RWPE1 (cell line): ENCODE measurements at places on chromosomes 4 and X.

DNA sequence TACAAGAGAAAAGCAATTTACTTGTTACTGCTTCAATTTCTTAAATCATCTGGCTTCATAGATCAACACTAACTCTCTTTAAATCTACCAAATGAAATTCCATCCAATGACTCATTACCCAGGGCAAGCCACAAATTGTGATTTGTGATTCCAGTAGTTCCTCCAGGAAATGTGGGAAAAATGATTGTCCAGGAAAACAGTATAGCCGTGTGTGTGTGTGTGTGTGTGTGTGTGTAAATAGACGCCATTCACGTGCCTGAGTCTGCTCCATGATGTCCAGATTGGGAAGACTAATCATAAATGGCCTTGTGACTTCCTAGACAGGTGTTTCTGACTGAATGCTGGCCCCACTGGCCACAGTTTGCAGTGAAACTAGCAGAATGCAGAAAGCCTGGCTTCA is 121.3 kb downstream of the HS6ST2 start:
- DNase-seq: peak; percentile 26

GRCh38 chrX:97685753-97686152 is 802.0 kb downstream of the RPA4 start:
- peak; percentile 20 for DNase-seq

GRCh38 chrX:6052111-6052745 is 176.4 kb downstream of the NLGN4X start:
- DNase-seq: no peak

GRCh38 chr4:87982036-87982435 is 6.5 kb downstream of the SPP1 start:
- no peak for DNase-seq

- no peak for DNase-seq
These were observed 335.0 kb upstream of the TENM3 start for GRCh38 chr4:181908168-181908567.

GRCh38 chr4:154807042-154807630 is 26.1 kb downstream of the RBM46 start:
- DNase-seq: peak; percentile 16

DNA sequence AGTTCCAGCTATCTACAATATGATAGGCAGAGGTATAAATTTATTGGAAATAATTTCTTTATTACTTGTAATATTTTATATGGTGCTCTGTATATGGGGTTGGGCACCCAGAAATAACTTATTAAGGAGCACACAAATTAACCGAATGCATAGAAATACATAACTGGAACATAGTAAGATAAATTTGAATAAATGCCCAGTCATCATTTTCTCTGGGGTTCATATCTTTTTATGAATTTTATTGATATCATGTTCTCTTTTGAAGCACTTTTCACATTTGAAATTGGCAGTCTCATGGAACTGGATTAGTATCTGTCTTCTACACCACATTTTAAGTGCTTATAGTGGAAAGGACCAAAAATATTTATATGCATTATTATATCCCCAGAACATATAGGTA is 122.0 kb downstream of the PCDH7 start:
- DNase-seq: no peak

DNA sequence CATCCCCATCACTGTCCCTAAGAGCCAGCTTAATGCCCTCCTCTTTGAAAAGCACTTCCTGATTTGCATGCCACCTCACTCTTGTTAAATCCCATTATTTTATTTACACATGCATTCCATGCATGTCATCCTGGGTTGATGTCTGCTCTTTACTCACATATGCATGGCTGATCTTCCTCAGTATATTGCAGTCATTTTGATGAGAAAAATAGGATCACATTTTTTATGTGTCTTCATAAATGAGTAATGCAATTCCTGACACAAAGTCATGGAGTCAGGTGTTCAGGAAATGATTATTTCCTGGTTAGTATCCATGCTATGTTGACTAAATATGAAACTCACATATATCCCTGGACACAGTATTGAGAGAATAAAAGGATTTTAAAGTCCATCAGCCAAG is 204.7 kb downstream of the SLIT2 start:
- no peak for DNase-seq

GRCh38 chr4:16386711-16387320 is 160.5 kb upstream of the TAPT1 start:
- DNase-seq: no peak
